ENCODE measurements at places on chromosomes 4 and X.

- no peak for DNase-seq
These were observed 60.9 kb downstream of the ARHGEF38 start for GRCh38 chr4:105613306-105613705.

DNA sequence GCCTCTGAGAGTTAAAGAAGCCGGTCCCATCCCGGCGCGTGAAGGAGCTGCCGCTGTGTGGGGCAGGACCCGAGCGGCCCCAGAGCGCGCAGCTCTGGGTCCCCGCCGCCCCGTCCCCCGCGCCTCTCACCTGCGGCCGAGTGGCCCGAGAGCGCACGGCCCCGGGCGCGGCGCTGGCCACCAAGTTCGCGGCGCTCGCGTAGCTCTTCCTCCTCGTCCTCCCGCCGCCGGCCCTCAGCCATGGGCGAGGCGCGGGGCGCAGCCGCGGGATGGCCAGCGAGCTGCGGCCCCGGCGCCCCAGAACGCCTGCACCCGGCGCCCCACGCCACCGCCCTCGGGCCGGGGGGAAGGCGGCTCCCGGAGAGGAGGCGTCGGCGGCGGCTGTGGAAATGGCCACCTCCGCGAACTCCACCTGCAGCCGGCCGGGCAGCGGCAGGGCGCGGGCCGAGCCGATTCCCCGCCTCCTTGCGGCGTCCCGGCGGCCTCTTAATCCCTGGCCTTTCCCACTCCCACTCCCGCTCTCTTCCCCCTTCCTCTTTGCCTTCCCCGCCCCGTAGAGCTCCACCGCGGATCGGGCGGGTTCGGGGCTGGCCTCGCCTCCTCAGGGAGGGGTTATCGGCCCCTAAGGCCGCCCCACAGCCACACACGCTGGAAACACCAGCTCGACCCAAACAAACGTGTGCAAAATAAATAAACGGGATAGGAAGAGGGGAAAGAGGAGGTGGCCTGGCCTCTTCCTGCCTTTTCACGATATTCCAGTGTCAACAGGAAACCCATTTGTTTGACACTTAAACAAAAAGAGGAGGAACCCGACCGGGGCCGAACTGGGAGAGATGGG lies at the start of gene SH3D19:
TSS of gene SH3D19 (minus strand) at position 495 of the 838 bp plus-strand sequence. CDS start at position 242, 253 bp downstream.
- DNase-seq, result no peak

- DNase-seq, result no peak
These were observed 13.8 kb upstream of the GPC3 start for GRCh38 chrX:133999031-133999705.

GRCh38 chr4:139814323-139815015 lies 148.8 kb downstream of the MGST2 start:
- no peak for DNase-seq

- no peak for DNase-seq
These were observed 22.2 kb upstream of the MAGEC3 start for GRCh38 chrX:141815904-141816303.
